Left ventricle myocardium inferior (tissue), 1 donor: ENCODE measurements at places on chromosomes 5 and 9.

GRCh38 chr5:142825378-142826089 is 55.4 kb downstream of the ARHGAP26 start:
- DNase-seq, result no peak

- no peak for DNase-seq
Measured at GRCh38 chr5:34699155-34700077, 43.3 kb downstream of the RAI14 start.

GRCh38 chr5:175743676-175744210 is 85.9 kb downstream of the HRH2 start:
- DNase-seq, result no peak

- no peak for DNase-seq
Measured at GRCh38 chr9:124332361-124333202, 74.8 kb downstream of the NEK6 start.

GRCh38 chr5:61200582-61201155 is 38.4 kb upstream of the SMIM15 start:
- DNase-seq, result no peak

GRCh38 chr9:73178044-73178443 is 26.4 kb downstream of the ANXA1 start:
- no peak for DNase-seq
